ENCODE measurements at places on chromosomes 7 and 10.
A peak's percentile ranks its signal among the peaks of the same experiment; 100 is the strongest.

GRCh38 chr7:142314281-142314680 is 56.4 kb upstream of the PRSS58 start:
- no peak for DNase-seq

- DNase-seq, result no peak
These were observed 388.3 kb downstream of the KIF20B start for GRCh38 chr10:90089719-90090118.

DNA sequence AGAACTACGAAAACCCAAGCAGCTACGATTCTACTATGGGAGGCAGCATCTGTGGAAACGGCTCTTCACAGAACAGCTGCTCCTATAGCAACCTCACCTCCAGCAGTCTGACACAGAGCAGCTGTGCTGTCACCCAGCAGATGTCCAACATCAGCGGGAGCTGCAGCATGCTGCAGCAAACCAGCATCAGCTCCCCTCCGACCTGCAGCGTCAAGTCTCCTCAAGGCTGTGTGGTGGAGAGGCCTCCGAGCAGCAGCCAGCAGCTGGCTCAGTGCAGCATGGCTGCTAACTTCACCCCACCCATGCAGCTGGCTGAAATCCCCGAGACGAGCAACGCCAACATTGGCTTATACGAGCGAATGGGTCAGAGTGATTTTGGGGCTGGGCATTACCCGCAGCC is 81.6 kb upstream of the SAMD8 start:
- no peak for DNase-seq

DNA sequence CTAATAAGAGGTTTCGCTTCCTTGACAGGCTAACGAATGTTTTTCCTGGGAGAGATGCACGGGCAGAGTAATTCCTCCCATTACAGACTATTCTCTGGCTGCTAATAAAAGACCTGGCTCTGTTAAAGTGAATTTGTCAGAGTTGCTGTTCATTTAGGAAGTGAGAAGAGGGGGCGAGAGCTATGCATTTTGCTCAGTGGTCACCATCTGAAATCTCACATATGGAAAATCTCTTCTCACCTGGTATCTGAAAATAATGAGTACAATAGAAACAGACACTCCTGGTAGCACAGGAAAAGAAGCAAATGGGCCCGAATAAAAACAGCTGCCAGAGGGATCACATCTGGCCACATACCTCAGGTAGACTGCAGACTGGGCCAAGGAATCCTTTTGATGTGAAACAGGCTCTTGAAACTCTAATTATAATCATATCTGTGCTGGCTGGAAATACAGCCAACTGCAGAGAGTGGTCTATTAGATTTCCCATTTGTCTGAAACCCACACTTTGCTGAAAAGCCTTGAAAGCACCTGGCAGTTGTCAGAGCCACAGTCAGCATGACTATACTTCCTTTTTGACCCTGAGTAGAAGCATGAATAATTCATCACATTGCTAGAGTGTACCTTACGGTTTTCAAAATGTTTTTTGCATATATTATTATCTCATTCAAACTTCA is 33.6 kb downstream of the AOAH start:
- no peak for DNase-seq

DNA sequence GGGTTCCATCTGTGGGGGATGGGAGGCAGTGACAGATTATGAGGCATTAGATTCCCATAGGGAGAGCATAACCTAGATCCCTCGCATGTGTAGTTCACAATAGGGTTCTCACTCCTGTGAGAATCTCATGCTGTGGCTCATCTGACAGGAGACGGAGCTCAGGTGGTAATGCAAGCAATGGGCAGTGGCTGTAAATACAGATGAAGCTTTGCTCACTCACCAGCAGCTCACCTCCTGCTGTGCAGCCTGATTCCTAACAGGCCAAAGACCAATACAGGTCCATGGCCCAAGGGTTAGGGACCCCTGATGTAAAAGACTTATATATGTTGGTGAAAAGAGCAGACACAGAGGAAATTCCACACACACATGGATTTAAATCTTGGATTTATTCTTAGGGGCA is 370.2 kb downstream of the NRG3 start:
- no peak for DNase-seq

DNA sequence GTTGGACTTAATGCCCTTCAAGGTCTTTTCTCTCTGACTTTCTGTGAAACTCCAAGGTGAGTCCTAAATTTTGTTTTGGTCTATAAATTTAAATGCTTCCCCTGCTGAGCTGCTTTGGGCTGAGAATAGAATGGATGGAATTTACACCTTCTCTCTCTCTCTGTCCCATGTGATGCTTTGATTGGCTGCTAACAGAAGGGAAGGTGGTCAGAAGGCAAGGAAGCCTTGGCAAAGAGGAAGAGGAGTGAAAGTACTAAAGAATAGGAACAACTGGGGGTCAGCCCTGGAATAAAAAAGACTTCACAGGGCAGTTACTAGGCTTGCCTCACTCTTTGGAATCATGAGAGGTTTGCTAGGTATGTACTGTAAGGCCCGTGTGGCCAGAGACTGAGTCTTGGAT is 260.2 kb downstream of the AUTS2 start:
- DNase-seq, result no peak

DNA sequence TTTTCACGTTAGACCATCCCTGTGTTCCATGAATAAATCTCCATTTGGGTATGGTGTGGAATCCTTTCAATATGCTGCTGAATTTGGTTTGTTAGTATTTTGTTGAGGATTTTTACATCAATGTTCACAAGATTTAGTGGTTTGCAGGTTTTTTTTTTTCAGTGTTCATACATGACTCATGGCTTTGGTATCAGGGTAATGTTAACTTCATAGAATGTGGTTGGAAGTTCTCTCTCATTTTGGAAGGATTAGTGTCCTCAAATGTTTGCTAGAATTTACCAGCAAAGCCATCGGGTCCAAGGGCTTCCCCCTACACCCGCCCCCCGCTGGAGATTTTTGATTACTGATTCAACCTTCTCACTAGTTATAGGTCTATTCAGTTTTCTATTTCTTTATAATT is 398.0 kb downstream of the NXPH1 start:
- no peak for DNase-seq

GRCh38 chr7:46649876-46650275 is 728.8 kb upstream of the IGFBP3 start:
- DNase-seq, result no peak

DNA sequence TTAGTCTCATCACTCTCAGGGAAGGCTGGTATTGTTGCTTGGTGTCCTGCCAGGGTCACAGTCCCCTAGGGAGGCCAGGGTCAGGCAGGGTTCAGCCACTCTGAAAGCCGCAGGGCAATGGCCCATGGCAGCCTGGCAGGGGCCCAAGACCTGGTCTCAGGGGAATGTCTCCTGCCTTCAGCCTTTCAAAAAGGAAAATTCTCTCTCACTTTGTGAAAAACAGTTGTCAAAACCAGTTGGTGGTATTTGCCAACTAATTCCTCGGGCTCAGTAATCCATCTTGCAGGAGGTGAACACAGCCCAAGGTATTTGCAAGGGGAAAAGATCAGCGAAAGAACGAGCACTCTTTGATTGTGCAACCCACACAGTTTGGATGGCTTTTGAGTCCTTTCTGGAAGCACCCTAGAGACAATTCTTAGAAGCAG is 101.5 kb downstream of the JCAD start:
- no peak for DNase-seq

GRCh38 chr7:41007351-41007751 is 695.5 kb downstream of the INHBA start:
- no peak for DNase-seq

- DNase-seq, result no peak
These were observed 101.1 kb downstream of the PLXNA4 start for GRCh38 chr7:132475037-132475668.

DNA sequence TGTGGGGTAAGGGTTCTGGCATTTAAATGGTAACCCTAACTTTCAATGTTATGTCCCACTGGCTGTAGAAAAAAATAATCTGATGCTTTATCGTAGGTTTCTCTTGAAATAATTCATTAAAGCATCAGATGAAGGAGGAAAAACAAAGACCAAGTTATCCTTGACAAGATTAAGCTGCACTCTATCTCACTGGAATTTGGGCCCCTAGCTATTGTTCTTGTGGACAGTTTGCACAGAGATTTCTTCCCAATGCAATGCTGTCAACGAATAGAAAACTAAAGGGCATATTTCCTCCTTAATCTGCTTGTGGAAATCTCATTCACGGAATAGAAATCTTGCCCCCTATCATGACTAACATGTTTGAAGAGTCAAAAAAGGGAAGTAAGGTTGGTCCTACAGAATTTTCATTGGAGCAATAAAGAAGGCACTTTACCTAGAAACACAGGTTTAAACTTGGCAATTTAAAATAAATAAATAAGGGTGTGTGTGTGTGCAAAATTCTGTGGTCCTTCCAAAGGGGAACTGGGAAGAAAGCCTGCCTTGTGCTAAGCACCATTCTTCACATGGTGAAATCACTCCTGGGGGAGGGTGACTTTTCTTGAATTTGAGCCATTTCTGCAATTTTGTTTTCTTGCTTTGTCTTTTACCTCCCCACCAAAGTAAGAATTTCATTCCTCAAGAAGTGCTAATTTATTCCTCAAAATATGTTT is 242.8 kb downstream of the GLI3 start:
- no peak for DNase-seq

GRCh38 chr7:131111081-131111576 is 216.5 kb upstream of the MKLN1 start:
- DNase-seq, result no peak

- no peak for DNase-seq
These were observed 65.5 kb downstream of the BPGM start for GRCh38 chr7:134712196-134712595.

DNA sequence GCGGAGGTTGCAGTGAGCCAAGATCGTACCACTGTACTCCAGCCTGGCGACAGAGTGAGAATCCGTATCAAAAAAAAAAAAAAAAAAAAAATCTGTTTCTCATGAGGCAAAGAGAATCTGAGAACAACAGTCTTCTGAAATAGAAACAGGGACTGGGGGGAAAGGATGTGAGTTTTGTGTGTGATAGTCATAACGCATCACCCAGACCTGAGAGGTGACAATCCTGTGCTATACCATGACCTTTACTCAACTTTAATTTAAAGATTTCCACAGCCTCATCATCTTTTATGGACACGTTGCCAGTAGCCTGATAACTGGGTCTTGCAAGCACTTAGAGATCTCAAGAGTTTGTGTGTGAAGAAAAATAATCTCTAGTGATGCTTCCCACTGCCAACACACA is 2.3 kb downstream of the ATXN7L1 start:
- no peak for DNase-seq

GRCh38 chr7:75688200-75689136 is 50.3 kb downstream of the HIP1 start:
- peak; percentile 76 for DNase-seq

DNA sequence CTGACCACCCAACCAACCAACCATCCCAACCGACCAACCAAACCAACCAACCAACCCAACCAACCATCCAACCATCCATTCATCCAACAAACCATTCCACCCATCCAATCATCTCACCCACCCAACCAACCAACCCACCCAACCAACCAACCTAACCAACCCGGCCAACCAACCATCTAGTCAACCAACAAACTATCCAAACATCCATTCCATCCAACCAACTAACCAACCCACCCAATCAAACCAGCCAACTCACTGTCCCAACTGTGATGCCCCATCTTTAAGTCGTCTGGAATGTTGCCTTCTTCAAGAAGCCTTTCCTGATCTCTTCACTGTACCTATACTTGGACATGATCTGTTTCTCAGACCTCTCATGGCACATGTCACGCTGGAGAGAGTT is 31.6 kb downstream of the MINDY4 start:
- no peak for DNase-seq

DNA sequence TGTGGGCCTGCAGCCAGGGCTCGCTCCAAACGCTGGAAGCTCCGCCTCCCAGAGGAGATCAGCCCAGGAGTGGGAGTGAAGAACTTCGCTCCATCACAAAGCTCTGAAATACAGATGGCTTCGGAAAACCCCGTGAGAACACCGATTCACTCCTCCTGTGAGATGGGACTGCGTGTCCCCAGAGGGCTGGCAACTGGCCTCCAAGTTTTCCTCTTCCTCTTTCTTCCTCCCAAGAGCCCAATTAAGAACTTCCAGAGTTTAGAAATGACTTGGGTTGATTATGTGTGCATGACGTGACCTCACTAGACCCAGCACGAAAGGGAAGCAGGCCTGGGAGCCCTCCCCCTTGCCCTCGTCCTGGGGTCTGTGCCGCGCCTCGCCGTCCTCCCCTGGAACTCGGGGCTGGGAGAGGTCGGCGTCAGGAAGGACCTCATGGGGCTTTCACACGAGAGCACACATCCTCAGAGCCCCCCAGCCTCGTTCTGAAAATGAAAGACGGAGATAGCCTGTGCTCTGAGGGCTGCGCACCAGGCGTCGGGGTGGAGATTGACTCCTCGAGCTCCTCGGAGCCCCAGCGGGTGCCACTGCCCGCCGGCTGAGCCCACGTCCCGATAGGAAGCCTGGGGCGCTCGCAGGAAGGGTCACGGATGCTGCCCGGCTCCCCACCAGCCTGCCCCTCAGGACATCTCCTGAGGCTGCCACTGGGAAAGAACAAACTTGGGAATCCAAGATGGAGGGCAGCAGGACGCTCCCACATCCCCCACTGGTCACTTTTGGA is 37.8 kb downstream of the PTPRN2 start:
- peak; percentile 83 for DNase-seq

DNA sequence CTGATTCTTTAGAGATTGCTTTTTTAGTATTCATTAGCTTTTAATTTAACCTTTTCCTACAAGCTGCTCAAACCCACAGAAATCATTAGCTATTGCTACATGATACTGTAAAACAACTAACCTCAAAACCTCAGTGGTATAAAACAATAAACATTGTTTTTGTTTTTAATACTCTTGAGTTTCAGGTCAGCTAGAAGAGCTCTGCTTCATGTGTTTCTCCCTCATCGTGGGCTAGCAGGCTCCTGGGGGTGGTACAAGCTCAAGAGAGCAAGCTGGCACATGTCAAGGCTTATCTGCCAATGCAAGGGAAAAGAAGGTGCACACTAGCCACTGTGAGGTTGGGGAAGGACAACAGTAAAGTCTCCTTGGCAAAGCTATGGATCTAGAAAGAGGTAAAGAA is 232.9 kb upstream of the PHF14 start:
- DNase-seq, result no peak

DNA sequence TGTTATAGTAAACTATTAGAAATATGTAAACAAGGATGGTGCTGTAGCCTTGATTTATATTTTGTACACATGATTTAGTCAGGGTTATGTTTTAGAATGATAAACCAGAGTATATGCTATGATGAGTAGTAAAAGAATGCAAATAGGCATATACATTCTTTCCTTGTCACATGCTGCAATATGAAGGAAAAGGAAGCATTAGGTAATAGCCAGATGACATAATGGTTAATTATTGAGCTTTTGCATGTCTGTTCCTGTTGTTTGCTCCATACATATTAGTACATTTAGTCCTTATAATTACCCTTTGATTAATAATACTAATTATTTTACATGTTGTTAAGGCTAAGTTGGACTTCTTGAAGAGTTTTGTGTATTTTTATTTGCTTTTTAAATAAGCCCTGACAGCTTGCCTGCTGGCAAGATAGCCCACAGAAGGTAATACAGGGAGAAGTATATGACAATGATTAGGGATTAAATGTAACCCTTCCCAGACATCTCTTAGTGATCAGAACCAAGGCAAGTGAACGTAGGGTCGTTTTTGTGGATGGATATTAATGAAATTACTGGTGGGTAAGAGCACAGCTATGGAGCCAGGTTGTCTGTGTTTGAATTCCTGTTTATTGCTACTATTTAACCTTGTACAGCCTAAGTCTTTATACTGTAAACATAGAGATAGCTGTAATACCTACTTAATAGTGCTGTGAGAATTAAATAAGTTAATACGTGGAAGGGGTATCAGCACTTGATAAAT is 68.4 kb downstream of the PHTF2 start:
- DNase-seq, result no peak

All from left forelimb (tissue), 1 donor.